Cerebellar cortex (tissue), 1 donor: ENCODE measurements at places on chromosomes 16 and 17.

GRCh38 chr16:64094181-64094965 lies 1027.5 kb downstream of the CDH11 start:
- peak; percentile 91 for DNase-seq

DNA sequence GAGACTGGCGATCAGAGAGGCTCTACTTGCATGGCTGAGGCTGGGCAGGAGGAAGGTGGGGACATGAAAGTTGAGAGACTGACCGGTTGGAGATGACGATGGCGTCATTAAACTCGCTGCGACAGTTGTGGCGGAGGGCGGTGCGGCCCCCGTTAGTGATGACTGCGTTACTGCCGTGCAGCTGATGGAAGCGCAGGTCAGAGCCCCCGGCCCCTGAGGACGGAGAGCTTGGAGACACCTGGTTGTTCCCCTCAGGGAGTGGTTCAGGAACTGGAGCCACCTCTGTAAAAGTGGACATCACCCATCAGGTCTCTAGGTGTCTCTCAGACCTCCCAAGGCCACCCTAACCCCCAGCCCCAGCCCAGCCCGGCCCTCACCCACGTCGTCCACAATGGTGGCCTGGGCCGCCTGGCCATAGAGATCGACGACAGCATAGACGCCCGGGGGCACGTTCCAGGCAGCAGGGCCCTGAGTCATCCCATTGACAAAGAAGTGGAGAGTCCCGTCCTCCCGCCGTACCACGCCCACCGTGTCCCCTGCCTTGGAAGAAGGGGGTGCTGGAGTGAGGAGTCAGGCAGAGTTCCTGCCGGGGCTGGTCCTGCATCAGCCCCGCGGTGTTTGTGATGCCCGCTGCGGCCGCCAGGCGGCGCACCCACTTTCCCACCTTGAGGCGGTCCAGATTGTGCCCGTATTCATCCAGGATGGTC lies 5.3 kb downstream of the NEURL4 start:
- DNase-seq: no peak

GRCh38 chr17:82865774-82866395 lies 26.1 kb upstream of the ZNF750 start:
- DNase-seq: no peak

DNA sequence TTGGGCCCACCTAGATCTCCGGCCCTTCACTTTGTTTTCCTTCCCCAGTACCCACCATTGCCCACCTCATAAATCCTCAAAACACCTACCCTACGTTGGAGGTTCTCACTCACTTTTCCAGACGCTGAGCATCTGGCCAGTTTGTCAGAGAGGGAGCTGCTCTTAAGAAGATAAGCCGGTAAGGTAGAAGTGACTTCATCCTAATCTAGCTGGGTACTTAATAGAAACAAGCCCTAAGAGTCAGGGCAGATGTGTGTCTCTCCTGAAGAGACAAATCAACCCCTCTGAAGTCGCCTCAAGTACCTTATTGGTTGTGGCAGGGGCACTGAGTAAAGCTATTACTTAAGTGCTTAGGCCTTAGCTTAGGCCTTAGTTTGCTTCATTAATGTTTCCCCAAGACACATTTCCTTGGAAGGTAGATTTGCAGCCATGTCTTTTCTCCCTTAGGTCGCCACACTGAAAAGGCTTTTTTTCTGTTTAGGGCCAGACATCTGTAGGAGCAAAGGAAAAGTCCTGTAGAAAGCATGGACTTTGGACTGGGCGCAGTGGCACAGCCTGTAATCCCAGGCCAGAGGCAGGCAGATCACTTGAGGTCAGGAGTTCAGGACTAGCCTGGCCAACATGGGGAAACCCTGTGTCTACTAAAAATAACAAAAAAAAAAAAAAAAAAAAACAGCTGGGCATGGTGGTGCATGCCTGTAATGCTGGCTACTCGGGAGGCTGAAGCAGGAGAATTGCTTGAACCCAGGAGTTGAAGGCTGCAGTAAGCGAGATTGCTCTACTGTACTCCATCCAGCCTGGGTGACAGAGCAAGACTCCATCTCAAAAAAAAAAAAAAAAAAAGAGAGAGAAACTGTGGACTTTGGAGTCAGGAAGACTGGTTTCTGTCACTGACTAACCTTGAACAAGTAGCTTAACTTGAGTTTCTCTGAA lies 1.0 kb downstream of the TACO1 start:
- peak; percentile 17 for DNase-seq

DNA sequence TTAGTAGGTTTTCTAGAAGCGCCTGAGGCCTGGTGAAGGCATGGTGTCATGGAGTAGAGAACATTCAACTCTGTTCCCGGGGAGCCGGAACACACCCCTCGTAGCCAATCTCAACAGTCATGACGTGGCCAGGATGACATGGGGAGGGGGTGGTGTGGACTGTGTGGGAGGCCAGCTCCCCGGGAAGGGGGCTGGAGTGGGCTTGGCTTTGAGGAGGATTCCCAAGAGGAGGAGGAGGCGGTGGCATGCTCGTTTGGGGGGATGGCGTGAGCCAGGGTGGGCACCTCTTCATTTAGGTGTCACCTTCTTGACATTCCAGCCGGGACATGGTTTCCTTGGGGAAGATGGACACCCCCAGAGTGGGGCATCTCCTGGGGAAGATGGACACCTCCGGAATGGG lies 257.5 kb downstream of the SEC14L1 start:
- no peak for DNase-seq

DNA sequence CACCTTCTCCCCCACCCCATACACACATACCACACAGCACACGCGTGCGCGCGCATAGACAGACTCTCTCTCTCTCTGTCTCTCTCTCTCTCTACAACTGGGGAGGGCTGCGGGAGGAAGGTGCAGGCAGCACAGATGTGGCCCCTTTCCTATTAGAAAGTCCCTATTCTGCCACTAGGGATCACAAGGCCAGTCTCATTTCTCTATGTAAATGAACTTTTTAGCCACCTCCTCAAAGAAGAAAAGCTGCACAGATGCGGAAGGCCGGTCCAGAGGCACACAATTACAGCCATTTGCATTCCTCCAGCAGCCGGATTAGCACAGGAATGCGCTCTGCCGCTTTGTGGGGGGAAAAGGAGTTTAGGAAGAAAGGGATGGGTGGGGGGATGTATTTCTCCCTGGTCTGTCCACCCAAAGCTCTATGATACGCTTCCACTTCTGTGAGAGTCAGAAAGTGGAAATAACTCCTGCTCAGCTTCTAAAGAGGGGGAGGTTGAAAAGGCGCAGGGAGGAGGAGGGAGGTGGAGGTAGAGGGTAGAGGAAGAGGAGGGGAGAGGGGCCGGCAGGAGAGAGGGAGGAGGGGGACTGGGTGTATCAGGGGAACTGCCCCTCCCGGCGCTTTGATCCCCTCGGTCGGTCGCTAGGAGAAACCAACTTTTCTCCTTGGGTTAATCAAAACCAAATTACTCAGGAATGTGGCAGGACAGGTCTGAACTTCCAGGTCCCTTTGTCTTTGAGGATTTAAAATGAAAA lies 11.7 kb downstream of the ZFHX3 start:
- peak; percentile 71 for DNase-seq

DNA sequence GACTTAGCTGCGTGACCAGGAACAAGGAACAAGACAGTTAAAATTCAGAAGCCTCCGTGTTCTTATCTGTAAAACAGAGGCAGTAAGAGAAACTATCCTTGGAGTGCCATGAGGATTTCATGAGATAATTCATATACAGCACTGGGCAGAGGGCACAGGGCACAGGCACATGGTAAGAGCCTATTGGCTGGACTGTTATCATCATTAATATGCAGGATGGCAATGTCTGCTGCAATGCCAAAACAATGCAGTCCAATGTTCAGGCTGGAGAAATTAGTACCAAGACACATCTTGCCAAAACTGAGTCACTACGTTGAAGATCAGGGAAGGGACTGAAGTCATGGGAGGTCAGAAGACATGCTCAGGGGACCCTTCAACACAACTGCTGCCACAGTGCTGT lies 13.6 kb downstream of the CDRT4 start:
- no peak for DNase-seq

DNA sequence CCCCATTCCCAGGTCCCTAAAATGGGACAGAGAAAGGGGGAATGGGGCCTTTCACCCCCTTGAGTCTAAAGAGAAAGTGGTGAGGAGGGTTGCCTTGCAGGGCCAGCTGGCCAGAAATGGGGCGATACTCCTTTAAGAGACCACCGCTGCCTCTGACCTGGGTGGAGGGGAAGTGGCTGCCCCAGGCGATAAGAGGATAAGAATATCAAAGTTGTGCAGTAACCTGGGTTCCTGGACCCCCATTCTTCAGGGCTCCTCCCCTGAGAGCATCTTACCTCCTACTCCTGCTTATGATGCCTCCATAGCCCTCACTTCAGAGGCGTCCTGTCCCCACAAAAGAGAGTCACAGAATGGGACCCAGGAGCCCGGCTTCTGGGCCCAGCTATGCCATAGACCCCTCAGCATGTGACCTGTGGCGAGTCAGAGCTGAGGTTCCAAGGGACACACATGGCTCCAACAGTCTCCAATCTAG lies 5.2 kb upstream of the TSPOAP1 start:
- DNase-seq: no peak

GRCh38 chr17:74815067-74815466 lies 38.9 kb upstream of the NAT9 start:
- no peak for DNase-seq

DNA sequence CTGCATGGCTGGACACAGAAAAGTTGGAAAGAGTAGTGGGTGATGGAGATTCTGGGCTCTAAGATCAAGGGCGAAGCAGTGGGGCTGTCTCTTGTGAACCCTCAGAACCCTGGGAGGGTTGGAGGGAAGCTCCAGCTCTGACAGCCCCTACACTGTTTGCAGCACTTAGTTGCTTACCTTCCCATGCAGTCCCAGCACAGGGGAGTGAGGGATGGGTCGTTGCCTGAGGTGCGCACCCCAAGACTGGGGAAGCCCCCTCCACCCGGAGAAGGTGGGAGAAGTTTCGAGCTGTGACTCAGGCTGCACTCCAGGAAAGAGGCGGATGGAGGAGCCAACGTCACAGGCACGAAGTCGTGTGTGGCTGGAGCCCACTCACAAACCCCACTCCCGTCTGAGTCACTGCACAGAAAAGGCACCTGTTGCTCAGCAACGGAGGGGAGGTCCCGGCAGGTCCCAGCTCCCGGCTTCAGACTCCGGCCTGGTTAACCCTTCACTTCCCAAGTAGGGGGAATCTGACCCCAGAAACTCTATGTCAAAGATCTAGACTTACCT lies 60.1 kb downstream of the AIPL1 start:
- DNase-seq: no peak

GRCh38 chr17:82177761-82178498 lies 34.7 kb downstream of the CCDC57 start:
- DNase-seq: no peak

DNA sequence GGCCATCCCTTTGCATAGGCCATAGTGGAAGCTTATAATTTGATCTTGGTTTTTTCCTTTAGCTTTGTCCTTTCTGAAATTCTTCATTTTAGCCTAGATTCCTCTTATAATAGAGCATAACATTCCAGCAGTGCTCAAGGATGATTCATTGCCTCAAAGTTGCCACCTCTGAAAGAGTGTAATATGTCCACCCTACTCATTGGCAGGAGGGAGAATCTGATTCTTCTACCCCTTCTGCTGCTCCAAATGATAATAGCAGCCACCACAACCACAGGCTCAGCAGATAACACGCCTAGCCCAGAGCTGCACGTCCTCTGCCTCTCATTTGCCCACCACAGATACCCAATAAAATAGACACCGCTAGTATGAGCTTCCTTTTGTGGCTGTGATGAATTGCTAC lies 337.4 kb upstream of the HSBP1 start:
- DNase-seq: no peak

GRCh38 chr16:27817038-27817437 lies 246.5 kb downstream of the GSG1L start:
- DNase-seq: no peak

GRCh38 chr17:63398680-63399079 lies 47.4 kb downstream of the CYB561 start:
- no peak for DNase-seq

- DNase-seq: no peak
Measured at GRCh38 chr16:8402981-8403843, 187.1 kb downstream of the TMEM114 start.

GRCh38 chr16:87550495-87550961 lies 51.8 kb upstream of the JPH3 start:
- no peak for DNase-seq

- DNase-seq: peak; percentile 28
Measured at GRCh38 chr17:226108-227077, 44.9 kb upstream of the DOC2B start.

DNA sequence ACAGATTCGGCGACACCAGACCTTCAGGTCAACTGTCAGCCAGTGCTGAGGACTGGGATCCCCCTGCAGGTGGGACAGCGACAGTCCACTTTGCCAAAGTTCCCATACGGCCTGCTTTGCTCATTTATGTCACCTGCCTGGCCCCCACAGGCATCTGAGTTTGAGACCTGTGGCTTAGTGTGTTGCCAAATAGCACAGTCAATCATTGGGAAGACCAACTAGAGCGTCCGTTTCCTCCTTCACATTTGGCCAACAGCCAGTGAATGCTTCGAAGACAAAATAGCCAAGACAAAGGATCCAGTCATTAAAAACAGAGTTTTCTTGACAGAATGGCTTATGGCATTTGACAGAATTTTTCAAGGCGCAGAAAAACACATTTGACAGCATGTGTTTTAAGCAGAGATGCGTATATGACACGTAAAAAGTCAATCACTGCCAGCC lies 113.8 kb downstream of the ABCC12 start:
- DNase-seq: peak; percentile 43

GRCh38 chr16:58510776-58511628 lies 4.3 kb upstream of the SETD6 start:
- DNase-seq: no peak

GRCh38 chr17:7548585-7549400 lies at the start of gene TNFSF12:
Gene TNFSF12 (plus strand): TSS chr17:7549058. CDS start chr17:7549154, 96 bp downstream.
- no peak for DNase-seq

- DNase-seq: no peak
Measured at GRCh38 chr16:6749698-6750097, 582.9 kb upstream of the RBFOX1 start.

GRCh38 chr17:79987187-79987934 lies 48.3 kb downstream of the TBC1D16 start:
- no peak for DNase-seq

DNA sequence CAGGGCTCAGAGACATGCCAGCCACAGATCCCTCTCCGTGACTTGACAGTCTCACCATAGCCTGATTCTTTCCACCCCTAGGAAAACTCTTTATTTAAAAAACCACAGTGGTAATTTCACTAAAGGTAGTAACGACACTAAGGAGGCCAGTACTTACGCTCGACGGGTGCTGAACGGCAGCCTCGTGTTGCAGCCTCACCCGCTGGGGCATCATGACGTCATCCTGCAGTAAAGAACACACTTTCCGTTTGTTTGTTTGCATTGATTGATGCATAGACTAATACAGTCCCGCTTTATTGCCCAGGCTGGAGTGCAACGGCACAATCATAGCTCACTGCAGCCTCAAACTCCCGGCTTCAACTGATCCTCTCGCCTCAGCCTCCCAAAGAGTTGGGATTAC lies 65.1 kb upstream of the METRNL start:
- DNase-seq: no peak

GRCh38 chr17:62737513-62737912 lies 70.6 kb downstream of the MARCHF10 start:
- DNase-seq: no peak

- no peak for DNase-seq
Measured at GRCh38 chr17:46822388-46822921, 4.0 kb upstream of the WNT3 start.
